ENCODE measurements at places on chromosomes 7 and 10. TPM values are rescaled to one million over a fixed set of nuclear protein-coding genes. Genes with fewer than 3 reads are reported as not detected.

GRCh38 chr10:69343905-69344304 lies 65.6 kb downstream of the HK1 start:
- no peak for DNase-seq

UNCX gene
- polyA plus RNA-seq, result 5.8 TPM

DNA sequence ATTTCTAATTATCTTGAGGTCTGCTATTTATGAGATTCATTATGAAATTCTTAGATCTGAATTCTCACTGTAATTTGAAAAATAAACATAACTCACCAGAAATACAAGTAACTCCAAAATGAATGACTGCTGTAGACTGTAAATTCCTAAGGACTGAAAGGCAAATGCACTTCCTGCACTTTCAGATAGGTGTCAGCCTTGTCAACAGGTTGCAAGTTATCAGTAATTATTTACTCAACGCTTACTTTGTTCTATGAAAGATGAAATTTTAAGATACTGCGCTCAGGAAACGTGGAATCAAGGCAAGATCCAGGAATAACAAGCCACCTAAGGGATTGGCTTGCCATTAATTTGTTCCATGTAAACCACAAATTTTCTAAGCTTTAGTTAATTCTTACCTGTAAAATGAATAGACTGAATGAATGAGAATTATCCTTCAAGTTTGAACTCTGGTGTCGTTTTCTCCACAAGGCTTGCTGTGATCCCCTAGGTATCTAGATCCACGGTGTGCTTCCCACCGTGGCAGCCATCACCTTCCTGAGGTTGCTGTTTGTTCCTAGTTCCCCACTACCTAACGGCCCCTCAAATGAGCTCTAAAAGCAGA lies 12.6 kb downstream of the DHX32 start:
- no peak for DNase-seq

AGR2 gene
- 88.3 TPM for polyA plus RNA-seq

- DNase-seq, result no peak
Measured at GRCh38 chr10:102593074-102593803, 51.0 kb upstream of the TRIM8 start.

TDRD1 gene
- polyA plus RNA-seq, result 0.06 TPM

PSPH gene
- 44.3 TPM for polyA plus RNA-seq

CABCOCO1 gene
- 0.59 TPM for polyA plus RNA-seq

GTF2IRD1 gene
- 53.1 TPM for polyA plus RNA-seq

DNA sequence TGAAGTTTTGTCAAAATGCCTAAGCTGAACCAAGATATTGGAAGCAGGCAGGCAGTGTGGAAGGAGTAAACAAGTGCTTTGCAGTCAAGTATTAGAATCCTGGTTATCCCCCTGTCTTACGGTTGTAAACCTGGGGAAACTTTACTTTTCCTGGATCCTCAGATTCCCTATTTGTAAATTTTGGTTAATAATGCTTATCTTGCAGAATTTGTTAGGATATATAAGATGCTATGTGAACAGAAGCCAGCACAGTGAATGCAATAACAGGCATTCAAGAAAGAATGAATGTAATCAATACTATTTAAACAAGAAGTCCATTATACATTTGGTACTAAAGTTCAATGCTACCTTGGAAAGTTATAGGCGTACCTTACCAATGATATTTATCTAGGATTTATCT lies 91.8 kb upstream of the STK17A start:
- DNase-seq, result no peak

CCM2 gene
- polyA plus RNA-seq, result 26.2 TPM

DNA sequence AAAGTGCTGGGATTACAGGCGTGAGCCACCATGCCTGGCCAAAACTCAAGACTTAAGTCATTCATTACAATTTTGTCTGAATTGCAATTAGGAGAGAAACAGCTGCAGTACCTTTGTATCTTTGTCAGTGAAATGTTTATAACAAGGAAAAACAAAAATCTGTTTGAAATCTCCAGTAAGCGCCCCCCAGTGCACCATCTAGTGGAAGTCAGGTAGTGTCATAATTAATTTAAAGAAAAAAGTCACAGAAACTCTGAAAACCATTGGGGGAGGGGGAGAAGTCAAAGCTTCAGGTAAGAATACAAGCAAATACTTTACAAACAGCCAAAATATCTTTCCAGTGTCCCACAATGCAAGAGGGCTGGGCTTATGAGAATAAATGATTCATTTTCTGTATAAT lies 2.8 kb downstream of the MPP7 start:
- no peak for DNase-seq

GRCh38 chr10:17648243-17649035 lies 4.5 kb downstream of the STAM start:
- no peak for DNase-seq

FKBP6 gene
- polyA plus RNA-seq, result 0.61 TPM

DNA sequence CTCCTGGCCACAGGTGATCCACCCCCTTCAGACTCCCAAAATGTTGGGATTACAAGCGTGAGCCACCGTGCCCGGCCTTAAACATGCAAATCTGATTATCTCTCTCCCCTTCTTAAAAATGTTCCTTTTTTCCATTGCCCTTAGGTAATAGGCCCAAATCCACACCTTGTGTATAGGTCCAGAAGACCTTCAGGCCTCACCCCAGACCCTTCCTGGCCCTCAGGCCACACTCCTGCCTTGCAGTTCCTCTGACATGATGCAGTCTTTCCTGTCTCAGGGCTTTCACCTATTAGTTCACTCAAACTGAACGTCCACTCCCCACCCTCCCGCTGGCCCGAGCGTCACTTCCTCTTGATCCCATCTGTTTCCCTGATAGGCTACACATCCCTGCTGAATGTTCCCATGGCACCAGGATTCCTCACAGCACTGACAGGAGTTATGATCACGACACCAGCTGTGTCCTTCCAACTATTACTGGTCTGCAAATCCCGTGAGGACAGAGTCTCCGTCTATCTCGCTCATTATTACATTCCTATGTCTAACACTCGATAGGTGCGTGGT lies 46.4 kb downstream of the DENND2A start:
- no peak for DNase-seq

DNA sequence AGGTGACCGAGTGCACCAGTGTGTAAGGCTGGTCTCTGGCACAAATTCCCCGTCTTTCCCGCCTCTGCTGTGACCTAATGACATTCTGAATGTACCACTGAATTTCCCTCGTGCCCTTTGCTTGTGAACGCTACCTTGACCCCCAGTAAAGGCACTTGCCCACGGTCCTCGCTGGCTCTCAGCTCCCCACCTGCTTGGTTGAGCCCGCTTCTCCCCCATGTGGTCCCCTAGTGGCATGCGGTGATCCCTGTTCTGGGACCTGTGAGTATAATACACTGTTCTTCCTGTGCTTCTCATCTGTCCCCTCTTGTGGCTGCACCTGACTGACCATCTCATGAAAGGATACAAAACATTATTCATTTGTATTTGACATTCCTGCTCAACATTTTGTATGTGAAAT lies 495.7 kb downstream of the INHBA start:
- no peak for DNase-seq

CCL24 gene
- polyA plus RNA-seq, result not detected

MBLAC1 gene
- polyA plus RNA-seq, result 0.99 TPM

GRCh38 chr7:10677211-10677610 lies 296.5 kb upstream of the PHF14 start:
- no peak for DNase-seq

DNA sequence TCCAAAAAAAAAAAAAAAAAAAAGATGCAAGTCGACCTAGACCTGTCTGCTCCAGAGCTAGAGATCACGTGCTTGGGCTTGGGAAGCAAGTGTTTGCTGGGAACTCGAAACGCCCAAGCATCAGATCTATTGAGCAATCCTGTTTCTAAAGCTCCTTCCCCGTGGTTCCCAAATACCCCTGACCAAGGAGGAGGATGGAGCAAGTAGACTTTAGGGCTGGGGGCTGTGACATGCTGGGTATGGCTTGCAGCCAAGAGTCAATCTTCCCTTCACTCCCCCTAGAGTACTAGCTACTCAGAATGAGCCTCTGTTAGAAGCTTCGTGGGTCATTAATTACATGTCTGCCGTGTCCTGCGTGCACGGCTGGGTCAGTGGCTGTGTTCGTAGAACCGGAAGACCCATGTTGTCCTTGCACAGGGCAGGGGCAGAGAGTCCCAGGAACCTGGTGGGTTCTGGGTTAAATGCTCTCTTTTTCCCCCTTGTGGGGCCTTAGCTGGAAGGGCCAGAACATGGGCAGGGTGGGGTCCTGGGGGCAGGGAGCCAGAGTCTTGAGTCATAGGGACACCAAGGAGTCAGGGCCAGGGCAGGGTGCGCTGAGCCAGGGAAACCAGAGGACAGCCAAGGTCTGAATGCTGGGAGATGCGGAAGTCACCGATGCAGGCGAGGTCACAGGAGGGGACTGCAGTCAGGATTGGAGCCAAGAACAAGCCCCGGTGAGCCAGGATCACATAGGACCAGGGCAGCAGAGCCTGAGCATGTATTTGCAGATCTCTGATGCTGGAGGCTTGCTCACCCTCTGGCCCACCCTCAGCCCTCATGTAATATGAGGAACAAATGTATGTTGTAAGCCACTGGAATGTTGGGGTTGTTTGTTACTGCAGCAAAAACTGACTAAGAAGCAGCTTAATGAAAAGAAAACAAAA lies 34.6 kb upstream of the TPST1 start:
- no peak for DNase-seq

GRCh38 chr7:91789086-91789485 lies 91.4 kb downstream of the MTERF1 start:
- DNase-seq, result no peak

TAS2R3 gene
- polyA plus RNA-seq, result 1.00 TPM

DNA sequence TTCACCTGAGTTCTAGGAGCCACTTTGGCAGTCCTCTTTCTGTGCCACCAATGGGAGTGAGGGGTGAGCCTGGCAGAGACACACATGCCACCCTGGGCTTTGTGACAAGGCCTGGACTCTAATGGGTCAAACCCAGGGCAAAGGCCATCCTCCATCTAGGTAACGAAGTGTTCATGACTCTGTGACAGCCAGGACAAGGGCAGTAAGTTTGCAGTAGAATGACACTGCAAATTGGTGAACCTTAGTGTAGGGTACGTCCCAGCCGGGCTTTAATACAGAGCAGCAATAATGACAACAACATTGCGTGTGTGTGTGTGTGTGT lies 43.3 kb downstream of the PAPSS2 start:
- no peak for DNase-seq

GRCh38 chr7:89914711-89915110 lies 239.6 kb upstream of the STEAP1 start:
- DNase-seq, result peak; percentile 9

DPYSL4 gene
- polyA plus RNA-seq, result 18.8 TPM

KNDC1 gene
- 5.9 TPM for polyA plus RNA-seq

NCF1 gene
- 2.7 TPM for polyA plus RNA-seq

MSMB gene
- polyA plus RNA-seq, result not detected

PARG gene
- polyA plus RNA-seq, result 21.1 TPM

DNA sequence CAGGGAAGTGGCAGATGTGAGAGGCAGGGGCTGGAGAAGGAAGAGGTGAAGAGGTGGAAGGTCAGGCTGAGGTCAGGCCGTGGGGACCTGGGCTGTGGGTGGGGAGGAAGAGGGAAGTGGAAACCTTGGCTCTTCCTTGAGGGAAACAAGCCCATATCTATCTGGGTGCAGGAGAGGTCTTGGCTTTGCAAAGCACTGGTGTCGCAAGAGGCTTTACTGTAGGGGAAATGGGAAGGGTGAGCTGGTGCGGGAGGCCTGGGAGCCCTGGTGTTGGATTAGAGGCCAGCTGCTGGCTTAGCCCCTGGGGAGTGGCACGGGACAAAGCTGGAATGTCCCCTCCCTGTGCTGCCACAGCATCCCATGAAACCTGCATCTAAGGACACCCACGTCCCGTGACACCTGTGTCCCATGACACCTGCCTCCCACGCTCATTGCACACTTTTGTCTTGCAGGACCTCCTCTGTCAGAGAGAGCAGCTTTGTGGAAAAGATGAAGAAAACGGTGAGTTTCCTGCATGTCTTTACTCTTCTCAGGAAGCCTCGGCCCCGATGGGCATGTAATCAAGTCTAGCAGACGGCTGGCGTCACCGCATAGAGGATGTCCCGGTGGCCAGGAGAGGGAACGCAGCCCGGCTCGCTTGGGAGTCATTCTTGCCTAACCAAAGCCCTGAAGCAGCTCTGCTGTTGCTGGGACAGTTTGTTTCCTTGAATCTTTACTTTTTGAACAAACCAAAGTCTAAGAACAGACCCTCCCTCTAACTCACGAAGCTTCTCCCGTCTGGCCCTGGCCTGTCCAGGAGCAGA lies 22.2 kb downstream of the TMEM120A start:
- DNase-seq, result no peak
